ENCODE measurements at places on chromosomes 2 and 18.
A peak's percentile ranks its signal among the peaks of the same experiment; 100 is the strongest.

DNA sequence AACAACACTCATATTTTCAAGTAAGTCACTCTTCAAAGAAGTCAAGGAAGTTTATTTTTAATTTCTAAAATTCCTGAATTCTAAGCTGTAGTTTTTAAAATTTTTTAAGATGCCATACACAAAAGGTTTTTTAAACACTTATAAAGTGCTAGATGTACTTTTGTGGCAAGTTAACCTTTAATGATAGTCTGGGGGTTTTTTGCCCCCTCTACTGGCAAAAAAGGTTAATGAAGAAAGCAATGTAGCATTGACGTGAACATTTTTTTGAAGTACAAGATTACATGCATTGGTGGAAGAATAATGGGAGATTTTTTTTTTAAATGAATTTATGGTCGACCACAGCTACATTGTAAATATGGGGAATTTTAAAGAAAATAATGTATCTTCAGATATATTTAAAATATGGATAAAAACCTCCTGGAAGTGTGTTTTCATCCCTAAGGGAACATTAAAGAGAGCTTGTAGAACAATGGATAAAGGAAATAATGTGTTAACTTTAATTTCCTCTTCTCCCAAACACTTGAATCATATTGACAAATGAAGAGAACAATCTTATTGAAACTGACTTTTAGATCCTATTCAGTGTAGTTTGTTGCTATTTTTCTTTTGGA is 12.6 kb downstream of the ITPRID2 start:
- DNase-seq, result peak; percentile 48

DNA sequence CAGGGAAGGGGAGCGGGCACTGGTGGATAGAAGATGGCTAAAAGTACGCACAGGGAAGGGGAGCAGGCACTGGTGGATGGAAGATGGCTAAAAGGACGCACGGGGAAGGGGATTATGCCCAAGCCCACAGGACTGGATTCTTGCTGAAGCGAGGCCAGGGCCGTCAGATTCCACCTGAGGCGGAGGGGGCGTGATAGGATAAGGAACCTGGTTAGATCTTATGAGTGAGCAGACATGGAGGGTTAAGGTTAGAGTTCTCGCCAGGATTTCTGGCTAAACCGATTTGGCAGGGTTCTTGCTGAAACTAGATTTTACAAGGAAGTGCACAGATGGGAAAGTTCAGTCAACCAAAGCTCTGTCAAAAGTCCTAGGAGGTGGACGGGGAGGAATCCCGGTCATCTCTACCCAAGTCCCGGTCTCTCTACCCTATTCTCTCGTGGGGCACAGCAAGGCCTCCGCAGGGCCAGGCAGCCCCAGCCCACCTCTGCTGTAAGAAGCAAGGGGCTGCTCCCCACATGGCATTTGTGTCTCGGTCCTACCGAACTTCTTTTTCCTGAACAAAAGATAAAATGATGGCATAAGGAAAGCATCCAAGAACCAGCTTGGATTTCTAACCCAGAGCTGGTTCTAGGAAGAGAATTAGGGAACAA is 140.8 kb downstream of the PTGR3 start:
- DNase-seq, result no peak

- peak; percentile 38 for DNase-seq
Observed at GRCh38 chr2:171858397-171858958, 35.6 kb downstream of the SLC25A12 start.

GRCh38 chr2:224055101-224055500 is 16.0 kb upstream of the SERPINE2 start:
- peak; percentile 51 for DNase-seq

DNA sequence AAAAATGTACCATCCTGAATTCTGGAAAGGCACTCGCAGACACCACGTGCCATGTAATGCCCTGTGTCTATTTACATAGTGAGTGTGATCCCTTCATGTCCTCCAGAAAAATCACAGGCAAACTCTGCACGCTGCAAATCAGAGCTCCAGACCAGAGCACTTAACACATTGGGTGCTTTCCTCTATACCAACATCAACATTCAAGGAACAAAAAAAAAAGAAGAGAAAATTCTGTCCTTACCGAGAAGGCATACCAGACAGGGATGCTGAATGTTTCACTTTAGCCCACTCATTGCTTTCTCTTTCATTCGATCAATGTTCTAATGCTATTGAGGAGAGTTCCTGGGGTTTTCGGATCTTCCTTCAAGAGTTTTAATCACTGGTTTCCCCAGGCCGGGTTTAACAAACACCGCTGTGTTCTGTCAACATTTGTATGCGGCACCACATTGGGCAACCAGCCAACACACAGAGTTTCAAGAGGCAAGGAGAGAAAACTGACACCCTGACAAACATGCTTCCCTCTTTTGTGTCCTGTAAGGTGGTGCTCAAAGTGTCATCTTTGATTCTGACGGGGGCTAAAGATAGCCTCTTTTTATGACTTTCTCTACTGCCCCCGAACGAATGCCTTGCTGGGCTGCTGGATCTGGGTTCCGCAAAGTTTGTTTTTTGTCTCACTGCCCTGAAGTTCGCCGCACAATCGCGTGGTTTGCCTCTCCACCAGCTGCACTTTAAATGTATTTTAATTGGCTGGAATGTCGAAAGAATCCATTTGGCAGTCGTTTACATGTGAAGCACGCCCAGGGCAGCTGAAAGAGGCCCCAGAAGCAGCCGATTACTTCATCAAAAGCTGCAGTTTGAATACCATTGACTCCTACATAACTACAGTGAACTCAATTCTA is 106.4 kb upstream of the NCKAP5 start:
- DNase-seq, result peak; percentile 52

DNA sequence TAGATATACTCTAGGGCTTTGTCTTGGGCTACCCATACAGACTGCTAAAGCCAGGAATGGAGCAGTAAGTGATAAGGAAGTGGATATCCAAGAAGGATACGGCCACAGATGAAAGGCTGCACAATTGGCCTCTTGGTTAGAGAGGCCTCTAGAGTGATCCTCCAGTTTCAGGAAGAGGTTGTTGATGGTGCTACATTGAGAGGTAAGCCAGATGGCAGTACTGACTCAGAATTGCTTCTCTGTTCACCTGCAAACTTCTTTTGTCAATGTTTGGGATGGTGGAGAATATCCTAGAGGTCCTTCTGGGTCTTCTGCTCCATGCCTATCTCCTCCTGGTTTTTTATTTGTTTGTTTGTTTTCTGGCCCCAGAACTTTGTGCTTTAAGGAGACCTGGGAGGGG is 226.8 kb upstream of the LRRTM1 start:
- no peak for DNase-seq

- DNase-seq, result no peak
Observed at GRCh38 chr2:176821350-176821749, 391.2 kb upstream of the HNRNPA3 start.
